ENCODE measurements at places on chromosomes 11 and 22.

GRCh38 chr22:35192129-35192918 is 65.0 kb upstream of the HMGXB4 start:
- no peak for DNase-seq

DNA sequence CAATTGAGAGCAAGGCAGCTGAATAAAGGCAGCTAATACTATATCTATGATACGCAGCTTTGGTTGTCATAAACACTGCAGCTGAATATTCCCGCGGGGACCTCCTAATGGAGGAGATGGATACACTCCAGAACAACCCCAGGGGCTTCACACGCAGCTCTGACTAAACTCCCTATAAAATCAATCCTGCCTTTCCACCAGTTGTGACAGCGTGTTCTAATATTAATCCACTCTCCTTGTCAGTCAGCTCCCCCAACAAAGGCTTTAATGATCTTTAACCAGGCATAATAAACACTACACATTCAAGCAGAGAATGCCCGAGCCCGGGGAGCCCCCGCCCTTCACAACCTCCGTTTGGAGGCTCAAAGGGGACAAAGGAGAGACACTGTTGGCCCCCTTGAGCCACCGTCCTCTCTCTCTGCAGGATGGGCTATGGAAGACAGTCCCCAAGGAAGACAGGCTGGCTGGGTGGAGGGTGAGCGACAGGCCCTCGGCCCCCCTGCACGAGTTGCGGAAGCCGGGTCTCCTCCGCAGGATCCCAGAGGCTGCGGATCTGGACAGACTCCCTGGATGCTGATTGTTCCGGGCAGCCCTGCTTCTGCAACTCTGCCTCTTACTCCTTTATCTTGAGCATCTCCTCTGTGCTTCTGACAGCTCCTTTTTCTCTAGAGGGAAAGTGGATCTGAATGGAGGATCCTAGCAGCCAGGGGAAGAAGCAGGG is 565.2 kb downstream of the BUD13 start:
- DNase-seq: no peak

GRCh38 chr11:33899400-33900037 is 7.6 kb upstream of the LMO2 start:
- DNase-seq: no peak

DNA sequence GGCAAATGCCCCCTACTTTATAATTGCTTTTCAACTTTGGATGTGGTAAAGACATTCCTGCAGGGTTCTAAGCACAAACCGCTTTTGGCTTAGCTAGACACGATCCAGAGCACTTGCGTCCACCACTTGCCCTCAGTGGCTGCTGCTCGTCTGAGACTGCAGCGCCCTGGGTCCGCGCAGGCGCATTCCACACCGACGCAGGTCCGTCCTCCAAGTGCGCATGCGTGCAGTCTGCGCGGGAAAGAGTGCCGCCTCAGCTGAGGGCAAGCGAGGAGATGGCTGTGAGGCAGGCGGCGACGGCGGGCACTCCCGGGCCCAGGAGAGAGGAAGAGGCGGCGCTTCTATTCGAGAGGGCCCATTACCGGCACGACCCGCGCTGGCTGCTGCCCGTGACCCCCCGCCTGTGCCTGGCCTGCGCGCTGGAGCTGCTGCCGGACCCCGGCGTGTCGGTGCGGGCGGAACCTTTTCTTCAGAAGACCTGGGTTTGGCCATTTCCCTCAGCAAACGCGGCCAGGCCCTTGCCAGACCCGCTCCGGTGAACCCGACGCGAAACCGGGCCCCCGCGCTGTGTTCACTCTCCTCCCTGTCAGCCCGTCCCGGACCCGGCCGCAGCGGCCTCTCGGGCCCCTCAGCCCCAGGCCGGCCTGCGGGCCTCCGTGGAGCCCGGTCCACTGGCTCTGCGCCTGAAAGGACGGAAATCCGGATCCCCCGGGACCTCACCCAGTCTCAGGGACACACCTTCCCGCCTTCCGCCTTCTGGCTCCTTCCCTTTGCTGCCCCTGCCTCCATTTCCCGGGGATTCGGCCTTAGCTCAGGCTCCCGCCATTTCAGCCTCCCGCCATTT is at the start of gene MEI1:
MEI1 (plus strand) TSS at position 240 of the 844 bp plus-strand sequence; CDS start at position 276, 36 bp downstream.
- peak; percentile 90 for DNase-seq

GRCh38 chr11:44778195-44779100 is 51.7 kb downstream of the TSPAN18 start:
- DNase-seq: no peak

DNA sequence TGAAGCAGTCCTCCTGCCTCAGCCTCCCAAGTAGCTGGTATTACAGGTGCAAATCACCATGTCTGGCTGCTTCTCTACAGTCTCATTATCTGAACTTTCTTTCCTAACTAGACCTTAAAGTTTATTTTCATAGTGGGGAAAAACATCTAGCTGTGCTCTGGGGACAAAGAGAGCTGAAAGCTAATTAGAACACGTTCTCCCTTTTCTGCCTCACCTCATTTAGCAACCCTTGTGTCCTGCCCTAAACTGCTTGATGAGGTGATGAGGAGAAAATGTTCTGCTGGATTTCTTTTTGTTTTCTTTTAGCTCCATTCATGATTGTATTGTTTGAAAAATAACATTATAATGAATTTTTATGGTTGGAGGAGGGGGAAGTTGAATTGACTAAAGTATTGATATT is 84.7 kb downstream of the YAP1 start:
- no peak for DNase-seq

- DNase-seq: no peak
Observed at GRCh38 chr11:57094181-57094935, 87.4 kb upstream of the LRRC55 start.

DNA sequence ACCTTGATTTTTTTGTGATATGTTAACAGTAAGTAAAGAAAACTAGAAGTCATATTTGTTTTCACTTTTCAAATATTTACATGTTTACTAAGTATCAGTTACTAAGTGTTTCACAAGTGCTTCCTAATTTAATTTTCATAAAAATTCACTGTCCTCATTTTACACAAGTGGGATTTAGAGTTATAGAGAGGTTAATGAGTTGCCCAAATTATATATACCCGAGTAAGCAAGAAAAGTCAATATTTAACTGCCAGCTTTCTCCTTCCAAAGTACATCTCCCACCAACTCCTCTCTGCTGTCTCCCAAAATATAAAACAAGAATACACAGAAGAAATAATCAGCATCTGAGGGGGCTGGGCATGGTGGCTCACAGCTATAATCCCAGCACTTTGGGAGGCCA is 896.7 kb upstream of the ANO3 start:
- DNase-seq: no peak

DNA sequence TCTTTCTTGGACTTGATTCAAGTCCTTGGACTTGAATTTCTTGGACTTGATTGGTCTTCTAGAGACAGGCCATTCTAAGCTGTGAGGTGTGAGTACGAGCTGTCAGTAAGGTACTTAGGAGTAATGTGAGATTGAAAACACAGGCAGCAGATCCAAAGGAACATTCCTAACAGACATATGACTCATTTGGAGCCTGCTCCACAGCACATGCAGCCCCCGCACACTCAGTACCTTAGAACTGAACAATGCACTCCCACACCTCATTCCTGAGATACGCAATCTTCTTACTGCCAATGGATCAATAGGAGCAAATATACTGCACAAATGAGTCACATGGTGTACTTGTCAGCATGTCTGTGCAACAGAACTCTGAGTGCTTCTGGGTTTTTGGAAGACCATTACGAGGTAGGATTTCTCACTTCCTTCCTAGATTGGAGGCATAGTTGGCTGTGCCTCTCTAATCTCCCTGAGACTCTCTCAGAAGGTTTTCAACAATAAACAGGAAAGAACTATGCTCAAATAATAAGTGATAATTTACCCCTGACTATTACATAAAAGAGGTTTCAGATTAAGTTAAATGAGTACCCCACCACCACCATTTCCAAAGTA is 243.1 kb downstream of the KCNA4 start:
- DNase-seq: no peak

DNA sequence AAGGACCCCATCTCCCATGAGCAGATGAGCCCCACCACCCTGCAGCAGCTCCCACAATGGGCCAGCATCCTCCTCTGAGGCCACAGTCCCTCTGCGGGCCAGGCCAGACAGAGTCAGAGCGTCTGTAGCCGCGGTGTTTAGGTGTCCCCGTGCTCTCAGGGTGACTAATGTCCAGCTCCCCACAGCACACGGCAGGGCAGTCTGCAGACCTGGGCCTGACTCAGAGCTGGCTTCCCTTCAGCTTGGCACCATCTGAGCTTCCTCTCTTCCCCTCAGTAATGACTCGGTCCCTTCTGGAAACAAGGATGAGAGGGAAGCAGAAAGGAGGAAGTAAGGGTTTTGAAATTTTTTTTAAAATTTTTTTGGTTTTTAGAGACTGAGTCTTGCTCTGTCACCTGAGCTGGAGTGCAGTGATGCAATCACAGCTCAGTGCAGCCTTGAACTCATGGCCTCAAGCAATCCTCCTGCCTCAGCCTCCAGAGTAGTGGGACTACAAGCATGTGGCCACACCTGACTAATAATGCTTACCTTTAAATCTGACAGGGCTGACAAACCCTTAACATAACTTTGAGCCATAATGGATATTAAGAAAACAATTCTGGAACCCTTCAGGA is 28.5 kb downstream of the LRRC74B start:
- DNase-seq: no peak

- DNase-seq: no peak
Observed at GRCh38 chr11:126871792-126872191, 128.8 kb downstream of the KIRREL3 start.

GRCh38 chr11:93295921-93296575 is 34.5 kb upstream of the DEUP1 start:
- no peak for DNase-seq

DNA sequence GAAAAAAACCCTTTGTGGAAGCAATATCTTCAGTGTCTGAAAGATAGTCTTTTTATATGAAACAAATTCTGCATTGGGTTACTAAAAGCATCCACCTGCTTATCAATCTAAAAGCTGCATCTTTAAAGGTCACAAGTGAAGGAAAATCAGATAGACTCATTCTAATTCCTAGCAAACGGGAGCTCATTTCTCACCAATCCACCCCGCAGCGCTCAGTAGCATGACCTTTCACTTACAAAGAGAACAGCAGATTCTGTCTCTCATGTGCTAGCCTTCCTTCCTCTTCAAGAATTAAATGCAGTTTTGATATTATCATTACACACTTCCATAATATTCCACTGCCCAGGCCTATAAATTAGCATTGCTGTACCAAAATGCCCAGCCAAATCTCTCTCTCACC is 212.9 kb downstream of the CADM1 start:
- DNase-seq: no peak

DNA sequence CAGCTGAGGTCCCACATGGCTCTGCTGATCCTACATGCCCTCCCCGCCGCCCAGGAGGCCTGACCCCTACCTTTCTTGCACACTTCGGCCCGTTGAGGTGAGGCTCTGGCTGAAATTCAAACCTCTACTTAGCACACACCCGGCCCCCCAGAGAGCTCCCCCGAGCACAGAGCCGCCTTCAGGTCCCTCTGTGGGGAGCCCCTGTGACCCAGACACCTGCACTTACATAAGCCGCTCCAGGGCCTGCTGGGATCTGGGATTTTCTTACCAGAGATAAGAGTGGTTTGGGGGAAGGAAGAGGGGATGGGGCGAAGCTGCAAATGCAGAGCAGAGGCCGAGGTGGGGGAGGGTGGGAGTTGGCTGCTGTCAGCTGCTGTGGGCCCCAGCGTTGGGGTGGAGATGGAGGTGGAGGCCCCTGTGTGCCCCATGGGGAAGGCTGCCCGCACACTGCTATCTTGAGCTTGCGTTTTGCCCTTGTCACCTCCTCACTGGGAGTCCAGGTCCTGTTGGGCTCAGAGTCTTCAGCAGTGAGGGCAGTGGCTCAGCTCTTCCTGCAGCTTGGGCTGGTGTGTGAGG is 30.6 kb downstream of the CAPN1 start:
- DNase-seq: no peak

All from activated naive CD4-positive, alpha-beta T cell (primary cell).